ENCODE measurements at places on chromosomes 12 and 14. TPM values are rescaled to one million over a fixed set of nuclear protein-coding genes. Genes with fewer than 3 reads are reported as not detected.

The HPD gene
- total RNA-seq: 1.5 TPM

The RAD9B gene
- total RNA-seq: 0.13 TPM

The RERG gene
- total RNA-seq: 0.18 TPM

The PLD4 gene
- 0.05 TPM for total RNA-seq

The CKAP4 gene
- 76.1 TPM for total RNA-seq

The RPL10L gene
- not detected for total RNA-seq

The CELA1 gene
- not detected for total RNA-seq

The SPX gene
- total RNA-seq: 2.3 TPM

The CCDC198 gene
- total RNA-seq: 3.0 TPM

All from A549 treated with ZK216348 at 1 μM for 4 hours (cell line).